ENCODE measurements at places on chromosomes 4 and X. TPM values are rescaled to one million over a fixed set of nuclear protein-coding genes. Genes with fewer than 3 reads are reported as not detected.

SHISA3 gene
- 3.6 TPM for polyA plus RNA-seq

USP27X gene
- polyA plus RNA-seq, result 4.1 TPM

GJB1 gene
- polyA plus RNA-seq, result not detected

SSX3 gene
- not detected for polyA plus RNA-seq

CYLC1 gene
- not detected for polyA plus RNA-seq

CORIN gene
- polyA plus RNA-seq, result 1.5 TPM

ADH1C gene
- 21.2 TPM for polyA plus RNA-seq

NAA11 gene
- polyA plus RNA-seq, result not detected

TMPRSS11D gene
- polyA plus RNA-seq, result 0.13 TPM

ITIH6 gene
- polyA plus RNA-seq, result not detected

XAGE2 gene
- polyA plus RNA-seq, result not detected

RTL9 gene
- not detected for polyA plus RNA-seq

HPF1 gene
- polyA plus RNA-seq, result 58.4 TPM

EMCN gene
- 0.05 TPM for polyA plus RNA-seq

SLC9B1 gene
- polyA plus RNA-seq, result 0.13 TPM

PAGE2B gene
- not detected for polyA plus RNA-seq

ODAPH gene
- polyA plus RNA-seq, result not detected

MAP7D2 gene
- 0.31 TPM for polyA plus RNA-seq

OTUD4 gene
- polyA plus RNA-seq, result 8.7 TPM

USP17L20 gene
- not detected for polyA plus RNA-seq

ATOH1 gene
- polyA plus RNA-seq, result 3.0 TPM

MAGEA2B gene
- not detected for polyA plus RNA-seq

RBBP7 gene
- polyA plus RNA-seq, result 159 TPM

Data from aorta (tissue), 5 donors.